ENCODE measurements at places on chromosomes 1 and 21. TPM values are rescaled to one million over a fixed set of nuclear protein-coding genes. Genes with fewer than 3 reads are reported as not detected.

The SPRR1B gene
- total RNA-seq: not detected

The S1PR1 gene
- 8.1 TPM for total RNA-seq

DNA sequence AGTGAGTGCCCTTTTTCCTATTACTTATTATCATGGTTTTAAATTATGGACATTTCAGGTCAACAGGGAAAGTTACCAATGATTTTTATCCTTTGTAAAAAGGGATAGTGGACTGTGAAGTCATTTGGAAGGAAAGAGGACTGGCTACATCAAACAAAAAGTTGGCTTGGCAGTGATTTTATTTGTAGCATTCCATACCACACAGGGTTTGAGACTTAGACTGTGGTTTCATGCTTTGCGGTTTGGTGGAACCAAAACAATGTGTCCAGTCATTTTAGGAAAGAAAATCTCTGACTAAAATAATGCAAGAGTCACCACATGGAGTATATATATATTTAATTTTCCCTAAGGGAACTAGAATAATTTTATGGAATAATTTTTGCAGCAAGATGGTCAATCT lies 239.5 kb downstream of the HMCN1 start:
- no peaks in the 10 kb centered on the region for H3K4me1 ChIP-seq
- no peak overlapping the region for H3K27ac ChIP-seq
- H3K27me3 ChIP-seq: no peaks in the 10 kb centered on the region
- no peak overlapping the region for H3K4me3 ChIP-seq
- H3K36me3 ChIP-seq: no peaks in the 10 kb centered on the region

DNA sequence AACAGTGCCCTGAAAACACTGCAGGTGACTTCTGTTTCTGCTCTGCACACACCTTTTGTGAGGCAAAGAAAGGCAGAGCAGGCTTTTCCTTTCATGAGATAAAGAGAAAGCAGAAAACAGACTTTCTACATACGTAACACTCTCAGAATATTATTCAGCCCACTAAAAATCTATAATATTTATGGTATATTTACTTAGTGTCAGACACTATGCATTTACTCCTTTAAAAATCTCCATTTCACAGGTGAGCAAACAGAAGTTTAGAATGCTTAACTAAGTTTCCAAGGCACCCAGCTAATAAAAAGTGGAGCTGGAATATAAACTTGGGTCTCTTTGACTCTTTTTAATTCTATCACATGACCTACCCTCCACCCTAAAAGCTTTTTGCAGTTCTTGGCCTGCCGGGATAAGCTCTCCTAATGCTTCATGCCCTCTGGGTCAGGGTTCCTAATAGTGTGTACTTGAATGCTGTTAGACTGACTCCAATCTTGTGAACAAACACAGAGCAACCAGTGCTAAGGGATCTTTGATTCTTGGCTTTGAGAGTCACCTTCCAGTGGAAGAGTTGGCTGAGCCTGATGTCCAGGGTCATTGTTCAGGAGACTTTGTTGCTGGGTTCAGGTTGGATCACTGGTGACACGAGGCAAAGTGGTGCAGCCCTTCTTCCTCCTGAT lies 27.2 kb downstream of the PROK1 start:
- no peaks in the 10 kb centered on the region for H3K36me3 ChIP-seq
- no peak overlapping the region for H3K27ac ChIP-seq
- no peaks in the 10 kb centered on the region for H3K27me3 ChIP-seq
- no peak overlapping the region for H3K4me3 ChIP-seq
- no peaks in the 10 kb centered on the region for H3K4me1 ChIP-seq

- H3K27ac ChIP-seq: no peak overlapping the region
- H3K4me1 ChIP-seq: no peaks in the 10 kb centered on the region
- no peaks in the 10 kb centered on the region for H3K27me3 ChIP-seq
- no peak for DNase-seq
Measured at GRCh38 chr1:204316164-204316563, 43.6 kb downstream of the PLEKHA6 start.

DNA sequence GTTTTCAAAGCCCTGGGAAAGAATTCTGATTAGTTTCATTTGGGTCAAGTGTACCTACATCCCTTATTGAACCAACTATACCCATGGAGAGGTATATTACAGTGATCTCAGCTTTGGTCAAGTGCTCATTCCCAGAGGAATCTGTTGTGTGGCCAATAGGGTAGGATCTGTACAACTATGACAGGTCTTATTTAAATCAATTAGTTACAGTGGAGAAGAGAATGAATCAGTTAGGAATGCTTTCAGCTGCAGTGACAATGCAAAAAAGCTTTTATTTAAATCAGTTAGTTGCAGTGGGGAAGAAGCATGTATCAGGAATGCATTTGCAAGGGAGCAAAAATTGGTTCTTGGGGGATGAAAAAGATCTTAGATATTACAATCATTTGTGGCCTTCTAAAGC lies 119.0 kb downstream of the FGGY start:
- H3K27ac ChIP-seq: no peak overlapping the region
- no peaks in the 10 kb centered on the region for H3K36me3 ChIP-seq
- no peak overlapping the region for H3K4me3 ChIP-seq
- no peak for DNase-seq

- no peaks in the 10 kb centered on the region for H3K36me3 ChIP-seq
- H3K27me3 ChIP-seq: no peaks in the 10 kb centered on the region
- no peak for DNase-seq
- no peak overlapping the region for H3K4me3 ChIP-seq
- H3K4me1 ChIP-seq: no peaks in the 10 kb centered on the region
Measured at GRCh38 chr1:189899686-189900425, 577.8 kb downstream of the BRINP3 start.
